ENCODE measurements at places on chromosomes 3 and 15.

- no peak for DNase-seq
These were observed 12.9 kb upstream of the PARL start for GRCh38 chr3:183897606-183898005.

DNA sequence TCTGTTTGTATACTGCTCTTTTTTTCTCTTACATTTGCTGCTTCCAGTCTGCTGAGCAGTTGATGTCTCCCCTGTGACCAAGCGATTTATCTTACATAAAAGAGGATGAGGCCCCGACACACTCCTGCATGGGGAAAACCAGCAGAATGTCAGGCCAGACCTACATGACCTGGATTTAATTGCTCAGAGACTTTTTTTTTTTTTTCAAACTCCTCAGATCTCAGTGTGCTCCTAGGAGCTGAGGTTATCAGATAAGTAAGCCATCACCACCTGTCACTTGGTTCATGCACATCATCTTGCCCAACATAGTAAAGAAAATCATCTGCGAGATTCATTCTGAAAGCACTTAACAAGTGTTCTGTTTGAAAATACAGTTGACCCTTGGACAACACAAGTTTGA is 163.1 kb downstream of the PLCL2 start:
- no peak for DNase-seq

DNA sequence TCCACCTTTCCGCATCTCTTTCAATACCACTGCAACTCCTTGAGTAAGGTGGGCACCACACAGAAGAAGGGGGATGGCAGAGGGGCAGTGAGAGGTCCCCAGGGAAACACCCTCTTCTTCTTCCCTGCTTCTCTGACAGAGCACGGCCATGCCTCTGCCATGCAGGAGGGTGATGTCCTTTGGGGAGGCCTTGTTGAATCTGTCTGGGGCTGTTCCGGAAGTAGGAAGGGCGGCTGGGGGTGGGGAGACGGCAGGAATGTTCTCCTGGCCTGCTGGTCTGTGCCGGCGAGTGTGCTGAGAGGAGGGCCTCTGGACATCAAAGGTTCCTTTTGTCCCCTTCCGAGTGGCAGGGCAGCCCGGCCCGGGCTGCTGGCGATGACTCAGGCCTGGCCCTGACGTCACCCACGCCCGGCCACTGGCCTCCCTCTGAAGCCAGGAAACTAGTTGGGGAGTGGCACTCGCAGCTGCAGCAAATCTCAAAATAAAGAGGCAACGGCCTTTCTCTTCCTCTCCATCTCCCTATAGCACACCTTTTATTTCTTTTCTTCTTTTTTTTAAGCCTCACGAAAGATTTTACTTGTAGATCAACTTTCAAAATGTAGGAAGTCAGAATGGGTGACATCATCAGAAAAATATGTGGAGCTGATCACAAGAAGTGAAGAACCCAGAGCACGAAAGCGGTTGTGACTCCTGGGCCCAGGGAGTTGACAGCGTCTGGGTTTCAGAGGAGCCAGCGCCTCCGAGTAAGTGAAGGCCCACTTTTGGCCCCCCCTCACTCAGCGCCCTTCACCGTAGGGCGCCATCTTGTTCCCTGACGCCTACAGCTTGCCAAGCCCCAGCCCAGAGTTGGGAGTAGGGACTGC is at the start of gene ZBTB38:
Gene ZBTB38 (plus strand): TSS at position 443 of the 863 bp plus-strand sequence. CDS start 73,885 bp downstream, outside the sequence.
- DNase-seq, result no peak

GRCh38 chr15:86857701-86858100 is 778.0 kb downstream of the AGBL1 start:
- no peak for DNase-seq

GRCh38 chr3:100005665-100006393 is 108.5 kb downstream of the FILIP1L start:
- DNase-seq, result no peak

DNA sequence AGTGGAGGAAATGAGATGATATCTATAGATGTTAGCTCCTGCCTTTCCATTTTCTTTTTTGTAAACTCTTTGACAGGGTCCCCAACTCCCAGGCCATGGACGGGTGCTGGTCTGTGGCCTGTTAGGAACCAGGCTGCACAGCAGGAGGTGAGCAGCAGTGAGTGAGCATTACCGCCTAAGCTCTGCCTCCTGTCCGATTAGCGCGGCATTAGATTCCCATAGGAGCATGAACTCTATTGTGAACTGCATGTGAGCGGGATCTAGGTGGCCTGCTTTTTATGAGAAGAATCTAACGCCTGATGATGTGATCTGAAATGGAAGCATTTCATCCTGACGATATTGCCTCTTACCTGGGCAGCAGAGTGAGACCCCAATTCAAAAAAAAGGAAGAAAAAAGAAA is 56.8 kb upstream of the CHD2 start:
- DNase-seq, result no peak

DNA sequence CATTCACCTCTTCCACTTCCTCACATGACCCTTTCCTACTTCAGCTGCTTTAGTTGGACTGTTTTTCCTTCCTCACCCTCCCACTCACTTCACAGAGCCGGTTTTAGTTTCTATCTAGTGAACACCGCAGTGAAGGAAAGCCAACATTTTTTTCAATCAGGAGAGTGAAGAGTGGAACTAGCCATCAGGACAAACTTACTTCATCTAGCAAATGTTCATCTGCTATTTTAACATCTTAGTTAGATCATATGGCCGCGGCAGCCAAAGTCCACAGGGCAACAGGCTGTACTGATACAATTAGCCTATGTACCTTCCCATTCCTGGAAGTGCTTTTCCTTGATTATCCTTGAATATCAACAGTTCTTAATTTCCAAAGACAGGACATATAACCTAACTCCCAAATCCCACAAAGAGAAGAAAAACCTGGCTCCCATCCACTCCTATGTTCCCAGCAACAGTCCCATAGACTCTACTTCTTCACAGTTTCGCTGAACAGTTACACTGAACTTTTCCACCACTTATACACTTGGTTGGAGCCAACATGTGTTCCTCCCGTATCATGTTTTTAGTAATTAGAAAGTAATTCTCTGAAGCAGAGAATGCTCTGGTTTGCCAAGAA is 456.2 kb upstream of the THBS1 start:
- DNase-seq, result no peak
